Stimulated activated CD4-positive, alpha-beta T cell treated with anti-CD3 and anti-CD28 coated beads, Interleukin-15, amount 100 ng/mL, for 48 hours (primary cell): ENCODE measurements at places on chromosomes 5 and 9.

GRCh38 chr5:34957857-34958690 lies 28.7 kb downstream of the DNAJC21 start:
- no peak for DNase-seq

GRCh38 chr9:76610011-76610352 lies 151.0 kb downstream of the GCNT1 start:
- no peak for DNase-seq

DNA sequence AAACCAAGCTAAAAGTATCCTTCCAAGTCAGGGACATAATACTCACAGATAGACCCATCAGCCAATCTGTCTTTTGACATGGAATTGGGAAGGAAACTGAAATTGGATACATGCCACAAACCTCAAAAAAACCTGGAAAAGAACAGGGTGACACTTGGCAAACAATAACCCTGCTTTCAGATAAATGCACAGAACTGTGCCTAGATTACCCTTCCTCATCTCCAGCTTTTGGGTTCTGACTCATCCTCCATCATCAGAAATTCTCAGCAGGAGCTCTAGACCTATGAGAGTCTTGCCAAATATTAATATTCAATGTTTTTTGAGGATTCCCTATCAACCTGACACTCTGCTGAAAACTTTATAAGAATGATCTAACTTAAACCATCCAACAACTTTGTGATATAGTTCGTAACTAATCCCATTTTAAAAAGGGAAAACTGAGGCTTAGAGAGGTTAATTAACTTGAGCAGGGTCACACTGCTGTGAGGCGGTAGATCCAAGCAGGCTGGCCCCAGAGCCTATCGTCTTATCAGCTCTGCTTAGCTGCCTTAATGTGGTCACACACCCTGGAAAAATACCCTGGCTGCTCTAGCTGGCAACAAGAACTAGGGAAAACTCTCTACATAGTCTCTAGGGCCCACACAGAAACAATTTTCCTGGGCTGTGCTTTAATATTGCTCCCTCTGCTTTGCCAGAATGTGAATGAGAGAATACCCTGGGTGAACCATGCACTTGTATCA lies 157.0 kb upstream of the TRPC7 start:
- DNase-seq, result no peak

DNA sequence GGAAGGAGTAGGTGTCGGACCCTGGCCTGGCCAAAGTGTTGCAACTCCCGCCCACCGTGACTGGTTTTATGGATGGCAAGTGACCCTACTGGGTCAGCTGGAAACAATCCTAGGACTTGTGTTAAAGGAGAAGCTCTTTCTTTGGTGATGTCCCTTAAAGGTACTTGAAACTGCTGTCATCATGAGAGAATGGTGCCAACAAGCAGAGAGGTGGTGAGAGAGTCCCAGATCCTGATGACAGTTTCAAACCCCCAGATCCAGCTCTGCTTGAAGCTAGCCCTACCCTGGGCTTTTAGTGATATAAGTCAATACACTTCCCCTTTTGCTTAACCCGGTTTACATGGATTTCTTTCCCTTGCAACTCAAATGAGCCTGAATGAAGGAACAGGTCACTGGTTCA lies 72.5 kb upstream of the UBTD2 start:
- DNase-seq, result no peak

DNA sequence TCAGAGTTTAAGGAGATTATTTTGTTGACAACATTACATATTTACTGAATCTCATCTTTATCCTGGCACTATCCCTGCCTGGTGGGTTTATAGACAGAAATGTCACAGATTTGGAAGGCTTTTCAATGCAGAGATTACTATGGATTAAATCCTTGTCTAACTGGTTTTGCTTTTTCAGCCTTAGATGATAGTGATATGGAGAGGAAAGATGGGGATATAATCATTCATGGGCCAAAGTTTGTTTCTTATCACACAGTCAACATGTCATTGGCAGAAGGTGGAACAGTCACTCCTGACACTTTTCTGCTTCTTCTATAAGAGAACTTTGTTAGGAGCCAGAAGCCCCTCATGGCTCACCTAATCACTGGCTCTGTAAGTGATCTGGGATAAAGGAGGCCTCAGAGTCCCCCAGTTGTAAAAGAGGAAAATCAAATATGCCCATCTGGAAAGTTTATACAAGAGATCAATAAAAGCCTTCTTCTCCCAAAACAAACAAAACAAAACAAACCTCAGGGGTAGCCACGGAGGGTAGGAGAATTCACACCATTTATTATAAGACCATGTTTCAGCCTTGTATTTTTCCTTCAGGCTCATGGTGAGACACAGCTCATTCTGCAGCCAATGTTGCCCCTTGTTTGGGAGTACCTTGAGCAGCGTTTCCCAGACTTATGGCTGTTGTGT lies 101.2 kb downstream of the PCSK1 start:
- DNase-seq, result no peak

DNA sequence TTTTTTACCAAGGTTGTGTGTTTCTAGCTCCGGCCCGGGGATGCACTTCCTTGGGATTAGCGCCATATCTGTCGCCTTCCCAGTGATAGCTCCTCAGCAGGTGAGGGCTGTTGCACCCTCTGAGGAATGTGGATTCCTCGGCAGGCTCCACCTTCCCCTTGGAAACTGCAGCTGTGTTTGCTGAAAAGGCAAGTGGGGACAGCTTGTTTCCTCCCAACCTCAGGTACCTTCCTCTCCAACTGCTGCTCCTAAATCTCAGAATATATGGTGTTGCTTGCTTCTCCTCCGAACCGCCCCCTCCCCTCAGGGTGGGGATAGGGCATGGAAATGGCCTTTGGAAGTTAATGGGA lies 1.3 kb downstream of the SLC1A1 start:
- DNase-seq, result no peak

DNA sequence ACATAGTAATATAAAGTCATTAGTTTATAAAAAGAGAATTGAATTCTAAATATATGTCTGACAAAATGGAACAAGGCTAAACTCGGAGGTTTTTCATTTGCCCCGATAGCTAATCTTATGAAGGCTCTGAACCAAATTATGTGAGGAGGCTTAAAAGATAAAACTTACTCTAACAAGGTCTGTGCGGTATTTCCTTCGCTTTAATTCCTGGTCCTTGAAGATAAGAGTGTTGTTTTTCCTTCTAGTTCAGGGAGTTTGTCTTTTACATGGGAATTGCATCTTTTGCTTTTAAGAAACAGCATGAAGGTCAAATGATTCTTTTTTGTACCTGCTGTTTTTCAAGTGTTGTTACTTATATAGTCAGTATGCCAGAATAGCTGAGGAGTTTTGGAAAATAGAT lies 68.2 kb downstream of the UBE2QL1 start:
- DNase-seq, result no peak

DNA sequence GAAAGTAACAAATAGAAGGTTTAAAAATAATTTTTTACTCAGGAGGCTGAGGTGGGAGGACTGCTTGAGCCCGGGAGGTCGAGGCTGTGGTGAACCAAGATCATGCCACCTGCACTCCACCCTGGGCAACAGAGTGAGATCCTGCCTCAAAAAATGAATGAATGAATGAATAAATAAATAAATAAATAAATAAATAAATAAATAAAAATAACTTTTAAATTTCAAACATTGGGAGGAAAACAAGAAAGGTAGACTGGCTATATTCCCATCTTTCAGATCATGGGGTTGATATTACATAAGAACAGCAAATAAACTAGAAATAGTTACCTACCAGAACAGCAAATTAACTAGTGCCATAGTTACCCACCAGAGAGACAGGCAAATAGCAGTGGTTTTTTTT lies 75.7 kb downstream of the LHX2 start:
- DNase-seq, result no peak

DNA sequence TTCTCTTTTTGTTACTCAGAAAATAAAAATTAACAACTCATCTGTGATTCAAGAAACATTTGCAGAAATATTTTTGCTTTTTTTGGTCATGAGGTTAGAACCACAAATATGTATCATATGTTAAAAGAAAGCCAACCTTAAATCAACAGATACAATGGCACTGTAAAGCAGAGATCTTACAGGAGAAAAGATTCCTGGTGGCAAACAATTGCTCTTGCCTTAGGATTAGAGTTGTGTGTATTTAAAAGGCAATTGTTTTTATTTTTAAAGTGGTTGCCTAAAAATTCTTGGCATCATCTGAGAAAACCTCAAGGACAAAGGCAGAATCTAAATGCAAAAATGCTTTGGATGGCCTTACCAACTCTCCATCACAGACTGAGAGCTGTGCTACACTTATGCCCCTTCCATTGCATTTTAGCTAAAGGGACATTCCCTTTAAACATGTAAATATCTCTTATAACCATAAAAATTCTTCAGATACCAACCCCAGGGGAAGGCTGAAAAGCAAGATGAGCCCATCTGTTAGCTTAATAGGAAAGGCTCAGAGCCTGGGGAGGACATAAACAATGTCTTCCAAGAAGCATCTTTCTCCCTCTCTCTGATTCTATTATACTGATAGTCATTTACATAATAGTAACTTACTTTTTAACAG lies 100.4 kb downstream of the FAM114A2 start:
- DNase-seq, result no peak

- no peak for DNase-seq
These were observed 126.7 kb downstream of the FOXD1 start for GRCh38 chr5:73321757-73322436.

- DNase-seq, result no peak
These were observed 323.4 kb downstream of the TRPM3 start for GRCh38 chr9:70798018-70798417.

DNA sequence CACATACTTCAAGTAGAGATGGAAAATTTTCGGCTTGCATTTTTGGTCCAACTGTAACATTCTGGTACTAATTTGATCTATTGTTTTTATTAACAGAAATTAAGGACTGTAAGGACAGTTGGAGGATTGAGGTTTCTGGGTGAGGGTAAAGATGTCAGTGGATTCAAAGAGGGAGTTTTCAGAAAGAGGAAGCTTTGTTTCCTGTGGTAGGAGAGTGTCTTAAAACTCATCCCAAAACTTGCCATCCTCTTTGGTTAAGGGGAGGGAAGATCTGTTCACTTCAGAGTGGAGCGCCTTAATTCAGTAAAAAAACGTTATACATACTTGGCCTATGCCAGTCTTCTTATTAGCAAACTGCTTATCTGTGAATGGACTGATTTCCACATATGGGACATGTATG lies 13.8 kb downstream of the CNTRL start:
- no peak for DNase-seq

GRCh38 chr9:95641586-95641985 lies 124.8 kb upstream of the PTCH1 start:
- no peak for DNase-seq
